IMR-90 (cell line): ENCODE measurements at places on chromosomes 11 and 22. TPM values are rescaled to one million over a fixed set of nuclear protein-coding genes. Genes with fewer than 3 reads are reported as not detected.

Gene RGL4
- total RNA-seq = not detected in 2 replicates

Gene RAB3IL1
- total RNA-seq = 0.28 and 0.72 TPM in 2 replicates

Gene CARD18
- total RNA-seq = not detected in 2 replicates

Gene OR5D18
- total RNA-seq = not detected in 2 replicates

Gene MAPK12
- total RNA-seq = 35.6 and 41.0 TPM in 2 replicates

GRCh38 chr11:104678408-104678807, 219.9 kb downstream of the CASP12 start:
- no peak for DNase-seq

GRCh38 chr11:26062660-26063059, 269.3 kb upstream of the ANO3 start:
- no peak for DNase-seq

GRCh38 chr11:111671383-111671782, 69.1 kb downstream of the SIK2 start:
- DNase-seq = no peak

DNA sequence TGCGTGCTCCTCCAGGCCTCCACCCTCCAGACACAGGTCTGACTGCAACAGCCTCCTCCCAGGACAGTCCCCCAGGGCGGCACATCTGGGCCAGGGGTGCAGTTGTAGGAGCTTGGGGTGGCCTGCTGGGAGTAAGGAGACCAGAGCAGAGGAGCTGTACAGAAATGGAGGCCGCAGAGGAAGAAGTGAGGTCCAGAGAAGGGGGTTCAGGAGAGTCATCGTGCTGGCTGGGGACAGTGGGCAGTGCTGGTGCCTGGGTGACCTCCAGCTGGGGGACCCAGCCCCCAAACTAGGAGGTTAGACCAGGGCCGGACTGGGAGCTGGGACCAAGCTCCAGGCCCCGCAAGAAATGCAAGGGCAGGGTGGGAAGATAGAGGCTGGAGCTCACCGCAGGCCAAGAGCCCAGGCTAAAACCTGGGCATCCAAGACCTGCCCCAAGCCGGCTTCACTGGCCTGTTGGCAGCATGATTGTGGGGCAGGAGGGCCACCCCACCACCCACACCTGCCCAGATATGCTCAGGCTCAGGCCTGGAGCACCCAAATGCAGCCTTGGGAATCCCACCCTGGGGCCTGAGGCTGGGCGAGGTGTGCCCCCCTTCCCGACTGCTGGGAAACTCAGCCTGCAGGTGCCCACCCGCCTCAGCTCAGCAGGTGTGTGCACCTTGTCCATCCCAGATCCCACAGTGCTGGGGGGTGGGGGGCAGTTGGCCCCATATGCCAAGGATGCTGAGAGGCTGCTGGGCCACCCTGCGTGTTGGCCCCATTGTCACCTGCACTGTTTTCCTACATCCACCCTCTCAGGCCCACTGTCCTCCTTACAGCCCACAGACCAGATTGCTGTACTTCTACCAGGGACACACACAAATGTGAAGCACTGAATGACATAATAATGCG, 96.9 kb downstream of the MORC2 start:
- DNase-seq = no peak

DNA sequence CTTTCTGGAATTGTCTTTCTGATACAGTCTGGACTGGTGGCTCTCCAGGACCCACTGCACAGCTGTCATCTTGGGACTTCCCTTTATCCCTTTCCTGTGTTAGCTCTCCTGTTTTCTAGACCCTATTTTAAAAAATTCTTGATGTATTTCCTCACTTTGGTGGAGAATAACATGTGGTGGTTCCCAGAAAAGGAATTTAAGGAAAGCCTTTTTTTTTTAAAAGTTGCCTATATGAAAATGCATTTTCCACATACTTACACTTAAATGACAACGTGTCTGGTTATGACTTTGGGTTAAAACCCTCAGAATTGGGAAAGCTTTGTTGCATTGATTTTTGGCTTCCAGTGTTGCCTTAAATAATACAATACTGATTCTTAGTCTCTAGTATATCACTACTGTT, 400.7 kb downstream of the TMEM135 start:
- DNase-seq = no peak

- peak; percentile 64 for DNase-seq
Measured at GRCh38 chr11:74937696-74938475, 11.0 kb downstream of the XRRA1 start.

GRCh38 chr11:9506489-9507276, 45.9 kb downstream of the ZNF143 start:
- peak; percentile 81 for DNase-seq

DNA sequence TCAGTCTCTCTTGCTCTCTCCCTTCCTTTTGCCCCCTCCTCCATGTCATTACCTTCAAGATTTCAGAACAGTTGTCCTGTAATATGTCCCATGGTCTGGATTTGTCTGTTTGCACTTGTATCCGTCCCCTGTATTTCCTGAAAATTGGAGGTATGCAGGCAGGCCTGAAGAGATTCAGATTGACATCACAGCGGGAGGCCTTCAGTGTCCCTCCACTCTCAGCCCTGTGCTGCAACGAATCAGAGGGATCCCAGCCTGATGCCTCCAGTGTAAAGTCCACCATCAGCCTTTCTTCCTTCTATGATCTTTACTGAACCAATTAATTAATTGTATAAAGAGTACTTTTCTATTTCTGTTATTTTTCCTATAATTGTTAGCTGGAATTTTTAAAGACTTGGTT, 57.3 kb downstream of the ELMOD1 start:
- DNase-seq = no peak

DNA sequence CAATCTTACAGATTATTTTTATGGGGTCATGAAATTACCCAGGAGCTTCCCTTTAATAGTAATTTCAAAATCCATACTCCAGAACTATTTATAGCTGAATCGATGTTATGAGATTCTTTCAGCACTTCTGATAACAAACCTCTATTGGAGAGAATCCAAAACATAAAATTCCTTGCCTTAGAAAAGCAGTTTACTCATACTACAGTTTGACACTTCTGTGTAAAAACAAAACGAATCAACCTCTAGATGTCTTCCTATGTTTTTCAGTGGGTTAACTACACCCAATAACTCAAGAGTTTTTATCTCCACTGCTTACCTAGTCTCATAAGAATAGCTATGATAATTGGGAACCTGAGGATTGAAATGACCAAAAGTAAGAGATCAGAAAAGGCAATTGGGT, 35.6 kb downstream of the KIF18A start:
- peak; percentile 53 for DNase-seq
